Transverse colon (tissue), 4 donors: ENCODE measurements at places on chromosomes 12 and 14.

DNA sequence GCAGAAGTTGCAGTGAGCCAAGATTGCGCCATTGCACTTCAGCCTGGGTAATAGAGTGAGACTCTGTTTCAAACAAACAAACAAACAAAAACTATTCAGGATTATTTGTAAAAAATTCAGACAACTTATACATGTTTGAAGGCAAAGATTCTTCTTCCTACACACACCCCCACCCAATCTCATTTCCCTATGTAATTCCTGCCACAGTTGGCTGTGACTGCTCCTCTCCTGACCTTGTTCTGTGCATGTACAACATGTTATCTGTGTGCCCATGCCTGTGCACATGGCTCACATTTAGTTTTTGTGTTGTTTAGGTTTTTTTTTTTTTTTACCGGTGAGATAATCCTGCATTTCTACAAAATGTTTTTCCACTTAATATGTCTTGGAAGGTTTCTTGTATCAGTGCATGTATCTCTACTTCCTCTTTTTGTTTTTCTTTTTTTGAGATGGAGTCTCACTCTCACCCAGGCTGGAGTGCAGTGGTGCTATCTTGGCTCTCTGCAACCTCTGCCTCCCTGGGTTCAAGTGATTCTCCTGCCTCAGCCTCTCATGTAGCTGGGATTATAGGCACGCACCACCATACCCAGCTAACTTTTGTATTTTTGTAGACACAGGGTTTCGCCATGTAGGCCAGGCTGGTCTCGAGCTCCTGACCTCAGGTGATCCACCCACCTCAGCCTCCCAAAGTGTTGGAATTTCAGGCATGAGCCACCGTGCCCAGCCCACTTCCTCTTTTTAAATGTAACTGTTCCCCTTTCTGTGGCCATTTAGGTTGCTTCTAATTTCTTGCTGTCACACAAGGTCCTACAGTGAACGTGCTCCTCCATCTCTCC is 8.7 kb downstream of the CFAP251 start:
- no peak overlapping the region for H3K27ac ChIP-seq
- no peak overlapping the region for H3K4me3 ChIP-seq
- no peaks in the 10 kb centered on the region for H3K4me1 ChIP-seq
- no peak for DNase-seq

DNA sequence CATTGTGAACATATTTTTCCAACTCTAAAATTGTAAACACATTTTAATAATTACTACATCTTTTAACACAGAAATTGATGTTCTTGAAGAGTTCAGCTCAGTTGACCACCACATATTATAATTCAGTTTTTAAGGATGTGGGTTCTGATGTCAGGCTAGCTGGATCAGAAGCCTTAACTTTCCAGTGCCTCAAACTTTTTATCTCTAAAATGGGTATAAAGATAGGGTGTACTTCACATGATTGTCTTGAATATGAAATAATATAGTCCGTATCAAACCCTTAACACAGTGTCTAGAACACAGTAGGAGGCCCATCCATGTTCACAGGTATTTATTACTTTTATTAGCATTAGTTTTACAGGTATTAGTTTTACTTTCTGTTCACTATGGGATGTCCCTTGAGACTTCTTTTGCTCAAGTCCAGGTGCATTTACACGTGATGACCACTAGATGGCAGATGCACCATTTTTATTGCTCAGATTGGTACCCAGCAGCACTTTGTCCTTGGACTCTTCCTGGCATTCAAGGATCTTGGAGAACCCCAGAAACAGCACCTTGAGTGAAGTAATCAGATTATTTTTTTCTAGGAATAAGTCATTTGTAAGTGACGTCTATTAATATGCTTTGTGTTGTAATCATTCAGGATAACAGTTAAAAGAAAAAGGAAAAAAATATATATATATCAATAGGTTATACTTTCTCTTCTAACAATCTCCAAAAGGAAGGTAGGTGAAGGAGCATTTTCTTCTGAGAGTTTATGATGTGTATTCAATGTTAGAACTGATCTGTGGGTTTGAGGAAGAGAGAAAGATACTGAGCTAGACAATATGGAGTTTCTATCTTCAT is 580.2 kb downstream of the ETNK1 start:
- H3K27ac ChIP-seq = no peak overlapping the region
- DNase-seq = no peak
- H3K27me3 ChIP-seq = no peaks in the 10 kb centered on the region
- H3K4me3 ChIP-seq = no peak overlapping the region
- H3K36me3 ChIP-seq = no peaks in the 10 kb centered on the region

GRCh38 chr14:62118461-62118860 is 356.2 kb downstream of the SNAPC1 start:
- DNase-seq = no peak
- H3K4me1 ChIP-seq = peaks cover 8% of the 10 kb centered on the region
- no peak overlapping the region for H3K27ac ChIP-seq
- no peaks in the 10 kb centered on the region for H3K36me3 ChIP-seq
- no peak overlapping the region for H3K4me3 ChIP-seq
- H3K27me3 ChIP-seq = peaks cover 76% of the 10 kb centered on the region

GRCh38 chr12:27331291-27331926 is 1.2 kb upstream of the BMAL2 start:
- peaks cover 28% of the 10 kb centered on the region for H3K4me1 ChIP-seq
- no peak overlapping the region for H3K4me3 ChIP-seq
- H3K36me3 ChIP-seq = no peaks in the 10 kb centered on the region
- H3K27ac ChIP-seq = no peak overlapping the region
- peaks cover 20% of the 10 kb centered on the region for H3K27me3 ChIP-seq

DNA sequence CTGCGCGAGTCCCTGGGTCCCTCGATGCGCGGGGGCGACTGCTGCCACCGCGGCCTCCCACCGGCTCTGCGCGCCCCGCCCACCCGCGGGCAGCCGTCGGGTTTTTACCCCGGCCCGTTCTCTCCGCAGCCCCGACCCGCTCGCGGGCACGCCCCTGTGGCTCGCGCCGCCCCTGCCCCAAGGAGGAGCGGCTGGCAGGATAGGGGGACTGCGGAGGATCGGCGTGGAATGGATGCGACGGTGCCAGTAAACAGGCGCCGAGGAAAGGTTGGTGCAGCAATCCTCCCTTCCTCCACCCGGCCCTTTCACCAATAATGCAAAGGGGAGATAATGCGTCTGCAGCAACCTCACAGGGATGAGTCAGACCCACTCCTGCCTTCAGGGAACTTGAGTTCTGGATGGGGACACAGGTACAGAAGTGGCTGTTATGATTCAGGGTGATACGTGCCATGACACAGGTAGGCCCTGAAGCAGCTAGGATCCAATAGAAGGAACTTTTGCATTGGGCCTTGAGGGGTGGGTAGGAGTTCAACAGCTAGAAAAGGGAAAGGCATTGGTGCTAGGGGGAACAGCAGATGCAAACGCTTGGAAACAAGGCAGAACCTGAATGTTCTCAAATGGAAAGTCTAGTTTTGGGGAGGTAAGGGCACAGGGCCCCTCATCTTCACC is 554 bp upstream of the DEGS2 start:
- peaks cover 35% of the 10 kb centered on the region for H3K4me1 ChIP-seq
- H3K27ac ChIP-seq = peak overlapping the region; percentile 72
- peaks cover 37% of the 10 kb centered on the region for H3K27me3 ChIP-seq
- no peak for DNase-seq
- H3K36me3 ChIP-seq = no peaks in the 10 kb centered on the region

- no peaks in the 10 kb centered on the region for H3K4me1 ChIP-seq
- no peak overlapping the region for H3K27ac ChIP-seq
- H3K4me3 ChIP-seq = no peak overlapping the region
These were observed 136.3 kb upstream of the PRICKLE1 start for GRCh38 chr12:42725809-42726208.

DNA sequence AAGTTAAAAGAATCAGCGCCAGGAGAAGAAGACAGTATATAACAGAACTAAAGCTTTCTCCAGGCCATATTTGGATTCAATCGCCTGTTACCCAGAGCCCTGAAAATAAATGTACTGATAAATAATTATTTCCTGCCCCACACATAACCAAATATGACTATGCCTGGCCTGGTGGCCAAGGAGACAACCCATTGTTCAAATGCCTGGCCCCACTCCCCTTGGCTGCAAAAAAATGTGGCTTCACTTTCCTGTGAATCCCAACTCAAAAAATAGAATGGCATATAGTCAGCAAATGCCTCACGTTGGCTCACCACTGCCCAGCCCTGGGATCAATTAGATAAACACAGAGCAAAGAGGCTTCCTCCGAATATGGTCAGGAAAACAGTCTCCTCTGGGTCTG is 472.1 kb downstream of the BCL11B start:
- H3K36me3 ChIP-seq = no peaks in the 10 kb centered on the region
- no peak for DNase-seq
- no peak overlapping the region for H3K4me3 ChIP-seq
- no peaks in the 10 kb centered on the region for H3K27me3 ChIP-seq
- H3K4me1 ChIP-seq = no peaks in the 10 kb centered on the region

- no peak for DNase-seq
- H3K4me3 ChIP-seq = no peak overlapping the region
- no peak overlapping the region for H3K27ac ChIP-seq
- H3K27me3 ChIP-seq = no peaks in the 10 kb centered on the region
- no peaks in the 10 kb centered on the region for H3K36me3 ChIP-seq
These were observed 376.7 kb downstream of the PDZRN4 start for GRCh38 chr12:41564816-41565215.

GRCh38 chr14:81371802-81372201 is 28.3 kb downstream of the STON2 start:
- H3K27me3 ChIP-seq = no peaks in the 10 kb centered on the region
- H3K36me3 ChIP-seq = no peaks in the 10 kb centered on the region
- no peak overlapping the region for H3K27ac ChIP-seq
- no peak for DNase-seq

DNA sequence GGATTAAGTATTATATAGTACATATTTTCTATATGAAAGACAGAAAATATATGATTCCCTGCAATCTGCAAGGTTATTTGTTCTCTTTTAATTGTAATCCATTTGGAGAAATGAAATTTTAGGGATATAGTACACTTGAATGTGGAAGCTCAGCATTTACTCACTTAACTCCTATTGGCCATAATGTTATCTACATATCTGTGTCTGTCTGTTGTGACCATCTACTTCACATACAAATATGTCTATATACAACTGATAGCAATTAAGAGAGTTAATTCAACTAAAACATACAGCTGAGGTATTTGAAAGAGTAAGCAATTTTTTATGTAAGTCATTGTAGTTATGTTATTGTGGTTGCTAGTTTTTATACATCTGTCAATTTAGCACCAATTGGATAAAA is 12.9 kb downstream of the FOXG1 start:
- no peaks in the 10 kb centered on the region for H3K4me1 ChIP-seq
- no peaks in the 10 kb centered on the region for H3K36me3 ChIP-seq
- H3K27ac ChIP-seq = no peak overlapping the region
- peaks cover 100% of the 10 kb centered on the region for H3K27me3 ChIP-seq

DNA sequence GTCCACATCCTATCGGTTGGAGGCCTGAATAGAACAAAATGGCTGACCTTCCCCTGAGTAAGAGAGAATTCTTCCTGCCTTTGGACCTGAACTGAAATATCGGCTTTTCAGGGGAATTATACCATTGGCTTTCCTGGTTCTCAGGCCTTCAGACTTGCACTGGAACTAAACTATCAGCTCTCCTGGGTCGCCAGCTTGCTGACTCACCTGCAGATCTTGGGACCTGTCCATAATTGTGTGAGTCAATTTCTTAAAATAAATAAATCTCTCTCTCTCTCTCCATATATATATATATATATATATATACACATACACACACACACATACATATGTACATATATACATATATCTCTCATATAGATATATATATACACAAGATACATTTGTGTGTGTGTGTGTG is 41.6 kb downstream of the KCNK10 start:
- no peak overlapping the region for H3K4me3 ChIP-seq
- H3K36me3 ChIP-seq = no peaks in the 10 kb centered on the region
- H3K4me1 ChIP-seq = no peaks in the 10 kb centered on the region

GRCh38 chr12:125187148-125187745 is 122.0 kb downstream of the AACS start:
- H3K4me1 ChIP-seq = peaks cover 10% of the 10 kb centered on the region
- H3K36me3 ChIP-seq = no peaks in the 10 kb centered on the region
- H3K27ac ChIP-seq = no peak overlapping the region
- DNase-seq = no peak
- peak overlapping the region; percentile 27 for H3K4me3 ChIP-seq

DNA sequence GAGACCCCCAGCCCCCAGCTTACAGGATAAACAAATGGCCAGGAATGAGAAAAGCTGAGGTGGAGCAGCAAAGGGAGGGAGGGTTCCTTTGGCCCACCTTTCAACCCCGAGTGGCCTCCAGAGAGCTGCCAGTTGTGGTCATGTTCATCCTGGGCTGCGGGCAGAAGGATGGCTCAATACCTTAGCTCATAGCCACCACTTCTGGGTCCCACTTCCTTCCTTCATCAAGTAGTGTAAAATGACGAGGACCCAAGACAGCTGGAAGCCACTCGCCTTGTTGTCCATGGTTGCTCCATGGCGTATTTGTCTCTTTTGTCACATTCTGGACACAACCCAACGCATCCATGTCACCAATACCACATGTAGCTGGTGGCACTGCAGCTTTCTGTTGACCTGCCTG is 24.2 kb downstream of the CRACR2A start:
- H3K4me3 ChIP-seq = no peak overlapping the region
- H3K27ac ChIP-seq = no peak overlapping the region
- peaks cover 18% of the 10 kb centered on the region for H3K4me1 ChIP-seq
- H3K36me3 ChIP-seq = no peaks in the 10 kb centered on the region
- no peak for DNase-seq

- DNase-seq = no peak
- H3K27me3 ChIP-seq = no peaks in the 10 kb centered on the region
- peak overlapping the region; percentile 95 for H3K27ac ChIP-seq
- peaks cover 39% of the 10 kb centered on the region for H3K36me3 ChIP-seq
These were observed 21.4 kb downstream of the KCTD10 start for GRCh38 chr12:109455706-109456105.

DNA sequence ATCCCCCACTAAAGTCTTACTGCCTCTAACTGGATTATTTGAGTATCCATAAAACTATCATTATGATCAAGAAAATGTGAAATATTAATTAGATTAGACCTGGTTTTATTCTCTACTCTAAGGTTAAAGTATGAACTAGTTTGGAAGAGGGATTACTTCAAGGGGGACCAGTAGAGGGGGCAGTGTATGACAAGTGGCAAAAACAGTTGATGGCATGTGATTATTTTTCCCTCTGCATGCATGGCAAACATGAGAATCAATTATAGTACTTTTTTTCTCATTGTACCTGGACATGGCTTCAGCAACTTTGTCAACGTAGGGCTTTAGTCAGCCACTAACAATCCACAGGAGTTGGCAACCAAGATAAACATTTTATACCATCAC is 145.0 kb upstream of the SLC38A2 start:
- no peaks in the 10 kb centered on the region for H3K27me3 ChIP-seq
- DNase-seq = no peak
- H3K4me1 ChIP-seq = no peaks in the 10 kb centered on the region
